Sciatic nerve (tissue), 2 donors: ENCODE measurements at places on chromosomes 13 and 19. TPM values are rescaled to one million over a fixed set of nuclear protein-coding genes. Genes with fewer than 3 reads are reported as not detected.

DNA sequence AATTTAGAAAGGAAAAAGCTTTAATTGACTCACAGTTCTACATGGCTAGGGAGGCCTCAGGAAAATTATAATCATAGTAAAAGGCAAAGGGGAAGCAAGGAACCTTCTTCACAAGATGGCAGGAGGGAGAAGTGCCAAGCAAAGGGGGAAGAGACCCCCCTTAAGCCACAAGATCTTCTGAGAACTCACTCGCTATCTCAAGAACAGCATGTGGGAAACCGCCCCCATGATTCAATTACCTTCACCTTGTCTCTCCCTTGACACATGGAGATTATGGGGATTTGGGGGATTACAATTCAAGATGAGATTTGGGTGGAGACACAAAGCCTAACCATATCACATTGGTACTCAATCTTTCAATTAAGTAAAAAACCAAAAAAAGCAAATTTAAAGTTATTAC lies 1778.7 kb upstream of the MIR17HG start:
- DNase-seq, result no peak

GRCh38 chr13:51887468-51887867 lies 25.7 kb downstream of the CCDC70 start:
- no peak for DNase-seq

DNA sequence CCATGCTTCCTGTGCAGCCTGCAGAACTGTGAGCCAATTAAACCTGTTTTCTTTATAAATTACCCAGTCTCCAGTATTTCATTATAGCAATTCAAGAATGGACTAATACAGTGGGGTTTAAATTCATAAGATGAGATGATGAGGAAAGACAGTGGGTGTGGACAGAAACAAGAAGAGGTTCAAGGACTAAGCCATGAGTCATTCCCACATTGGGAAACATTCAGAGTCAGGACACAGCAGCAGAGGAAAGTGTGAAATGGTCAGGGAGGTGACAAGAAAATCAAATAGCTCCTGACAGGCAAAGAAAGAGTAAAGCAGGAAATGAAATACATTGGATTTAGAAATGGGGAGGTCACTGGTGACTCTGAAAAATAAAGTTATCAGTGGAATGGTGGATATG lies 9.1 kb downstream of the ZNF841 start:
- no peak for DNase-seq

DNA sequence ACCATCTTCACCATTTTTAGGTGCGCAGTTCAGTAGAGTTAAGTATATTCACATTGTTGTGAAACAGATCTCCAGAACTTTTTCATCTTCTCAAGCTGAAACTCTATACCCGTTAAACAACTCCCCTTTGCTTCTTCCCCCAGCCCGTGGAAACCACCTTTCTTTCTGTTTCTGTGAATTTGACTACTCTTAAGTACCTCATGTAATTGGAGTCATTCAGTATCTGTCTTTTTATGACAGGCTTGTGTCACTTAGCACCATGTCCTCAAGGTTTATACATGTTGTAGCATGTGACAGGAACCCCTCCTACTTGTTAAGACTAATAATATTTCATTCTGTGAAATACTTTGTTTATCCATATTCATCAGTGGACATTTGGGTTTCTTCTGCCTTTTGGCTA lies 52.8 kb downstream of the TNFRSF19 start:
- no peak for DNase-seq

- DNase-seq, result no peak
Measured at GRCh38 chr13:102227741-102228140, 174.1 kb downstream of the FGF14 start.

NEK5 gene
- total RNA-seq, result 0.36 TPM
